ENCODE measurements at places on chromosomes 12 and 14.

DNA sequence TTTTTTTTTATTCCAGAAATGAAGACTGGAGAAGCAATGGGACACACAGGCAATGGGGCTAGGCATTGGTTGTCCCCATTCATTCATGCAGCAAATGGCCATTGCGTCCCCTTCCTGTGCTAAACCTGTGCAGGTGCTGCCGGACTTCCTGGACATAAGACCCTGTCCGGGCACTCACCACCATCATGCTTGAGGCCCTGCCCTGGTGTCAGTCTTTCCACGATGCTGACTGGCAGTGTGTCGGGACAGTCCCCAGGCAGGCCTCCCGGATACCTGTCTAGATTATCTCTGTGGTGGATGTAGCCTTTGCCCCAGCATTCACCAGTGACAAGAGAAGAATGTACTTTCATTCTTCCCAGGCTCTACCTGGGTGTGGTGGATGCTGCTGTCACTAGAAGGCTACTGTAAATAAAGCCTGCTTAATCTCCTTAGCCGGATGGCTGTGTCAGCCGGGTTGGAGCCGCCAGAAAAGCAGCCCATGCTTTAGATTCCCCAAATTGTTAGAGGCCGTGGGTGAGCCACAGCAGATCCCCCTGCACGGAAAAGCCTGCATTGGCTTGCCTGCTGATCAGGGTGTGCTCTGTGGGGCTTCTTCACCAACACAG, 94.5 kb upstream of the PARP11 start:
- DNase-seq: no peak

DNA sequence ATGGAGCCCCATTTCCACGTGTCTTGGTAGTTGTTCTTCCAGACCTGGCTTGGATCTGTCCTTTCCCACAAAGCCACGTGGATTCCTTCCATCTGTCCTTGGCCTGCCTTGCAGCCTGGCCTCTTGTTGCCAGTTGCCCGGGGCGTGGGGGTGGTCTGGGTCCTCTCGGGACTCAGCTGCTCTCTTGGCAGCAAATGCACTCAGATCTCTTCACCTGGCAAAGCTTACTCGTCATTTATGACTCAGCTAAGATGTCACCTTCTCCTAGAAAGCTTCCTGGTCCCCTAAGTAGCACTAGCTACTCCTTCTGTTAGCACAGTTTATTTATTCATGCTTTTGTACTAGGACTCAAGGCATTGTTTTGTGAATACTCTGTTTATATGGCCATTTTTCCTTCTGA, 13.6 kb downstream of the PLEKHG3 start:
- no peak for DNase-seq

DNA sequence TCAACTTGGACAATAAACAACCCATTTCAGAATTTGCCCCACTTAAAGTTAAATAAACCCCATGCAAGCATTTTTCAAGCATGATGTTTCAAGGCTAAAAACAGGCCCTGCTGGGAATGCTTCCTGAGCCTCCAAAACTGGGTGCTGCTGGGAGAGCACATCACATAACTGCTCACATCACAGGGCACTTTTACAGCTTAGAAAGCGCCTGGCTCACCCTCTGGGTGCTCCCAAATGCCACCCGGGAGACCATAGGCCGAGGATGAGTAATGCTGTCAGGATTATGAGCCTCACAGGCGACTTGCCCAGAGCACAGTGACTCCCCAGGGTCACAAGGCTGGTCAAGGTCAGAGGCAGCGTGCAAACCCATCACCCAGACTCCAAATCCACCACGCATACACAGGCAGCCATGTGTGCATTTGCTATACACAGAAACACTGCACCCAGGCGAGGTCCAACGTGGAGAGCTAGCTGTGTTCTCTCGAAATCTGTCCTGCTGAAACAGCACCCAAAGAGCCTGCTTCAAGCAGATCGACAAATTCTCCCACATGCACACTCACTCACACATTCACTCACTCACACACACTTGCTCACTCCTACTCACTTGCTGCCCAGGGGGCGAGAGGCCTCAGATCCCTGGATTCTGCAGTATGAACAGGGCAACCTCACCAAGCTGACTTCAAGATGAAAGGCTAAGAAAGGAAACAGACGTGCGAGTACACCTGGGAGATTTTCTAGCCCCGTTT, 58.7 kb downstream of the ITPK1 start:
- DNase-seq: no peak

DNA sequence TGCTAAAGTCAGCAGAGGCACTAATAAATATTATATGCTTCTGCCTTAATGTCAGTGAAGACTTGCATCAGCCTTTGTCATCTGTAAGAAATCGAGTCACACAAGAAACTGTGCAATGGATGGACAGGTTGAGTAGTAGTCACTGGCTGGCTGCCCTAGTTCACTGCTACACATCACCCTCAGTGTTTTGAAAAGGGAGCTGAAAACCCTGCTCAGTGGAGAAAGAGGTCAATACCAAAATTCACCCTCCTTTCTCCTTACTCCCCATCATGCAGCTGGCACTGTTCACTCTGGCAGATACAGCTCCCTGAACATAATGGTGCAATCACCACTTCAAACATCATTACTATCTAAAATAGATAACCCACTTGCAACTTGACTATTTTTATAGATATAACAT, 6.6 kb downstream of the ANKS1B start:
- DNase-seq: no peak

DNA sequence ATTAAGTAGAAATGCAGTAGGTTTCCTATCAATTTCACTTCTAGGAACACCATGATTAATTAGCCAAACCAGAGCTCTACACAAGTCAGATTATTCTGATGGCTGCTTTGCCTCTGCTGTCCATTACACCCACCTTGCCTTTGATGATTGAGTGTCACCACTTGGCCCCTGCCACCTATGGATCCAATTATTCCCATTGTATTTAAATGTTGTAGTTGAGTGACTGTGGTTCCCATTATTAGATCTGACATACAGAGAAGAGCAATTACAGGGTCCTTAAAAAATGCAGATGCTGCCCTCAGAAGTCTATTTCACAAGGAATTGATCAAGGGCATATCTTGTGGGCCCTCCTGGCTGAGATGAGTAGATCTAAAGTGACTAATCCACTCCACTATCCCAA, 39.5 kb upstream of the SLC38A4 start:
- no peak for DNase-seq

- no peak for DNase-seq
These were observed 4.2 kb downstream of the TBK1 start for GRCh38 chr12:64456119-64456518.

DNA sequence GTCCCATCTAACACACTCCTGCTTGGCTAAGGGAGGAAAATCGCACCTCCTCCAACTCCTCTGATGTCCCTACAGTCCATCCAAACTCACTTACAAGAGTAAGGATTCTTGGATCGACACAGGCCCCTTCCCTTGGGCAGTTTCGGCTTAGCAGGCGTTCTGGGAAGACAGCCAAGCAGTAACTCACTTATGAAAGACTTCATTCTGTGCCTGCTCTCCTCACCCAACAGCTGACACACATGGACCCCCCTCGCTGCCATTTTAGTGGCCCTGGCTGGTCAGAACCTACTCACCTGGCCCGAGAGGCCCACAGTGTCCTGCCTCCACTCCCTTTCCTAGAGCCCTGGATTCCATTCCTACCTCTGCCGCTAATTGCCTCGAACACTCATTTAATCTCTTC, 52.3 kb upstream of the BCL2L14 start:
- no peak for DNase-seq

- no peak for DNase-seq
These were observed 12.8 kb upstream of the BMAL2 start for GRCh38 chr12:27319848-27320247.

DNA sequence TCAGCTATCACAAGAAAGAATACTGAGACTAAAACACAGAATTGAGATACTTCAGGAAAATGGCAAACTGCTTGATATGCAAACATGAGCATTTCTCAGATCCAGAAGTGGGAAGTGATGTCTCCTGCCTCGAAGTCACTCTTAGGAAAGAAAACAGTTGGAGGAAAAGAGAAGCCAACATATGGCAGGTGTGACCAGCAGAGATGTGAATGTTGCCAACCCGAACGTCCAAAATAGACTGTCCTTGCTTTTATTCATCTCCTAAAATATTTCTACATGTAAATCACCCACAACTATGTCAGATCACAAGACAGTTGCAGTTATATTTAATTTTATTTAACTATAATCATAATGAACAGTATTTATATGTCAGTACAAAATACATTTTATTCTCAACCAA, 687.6 kb downstream of the GALC start:
- DNase-seq: no peak

GRCh38 chr12:80404629-80405028, 39.4 kb upstream of the PTPRQ start:
- DNase-seq: no peak

DNA sequence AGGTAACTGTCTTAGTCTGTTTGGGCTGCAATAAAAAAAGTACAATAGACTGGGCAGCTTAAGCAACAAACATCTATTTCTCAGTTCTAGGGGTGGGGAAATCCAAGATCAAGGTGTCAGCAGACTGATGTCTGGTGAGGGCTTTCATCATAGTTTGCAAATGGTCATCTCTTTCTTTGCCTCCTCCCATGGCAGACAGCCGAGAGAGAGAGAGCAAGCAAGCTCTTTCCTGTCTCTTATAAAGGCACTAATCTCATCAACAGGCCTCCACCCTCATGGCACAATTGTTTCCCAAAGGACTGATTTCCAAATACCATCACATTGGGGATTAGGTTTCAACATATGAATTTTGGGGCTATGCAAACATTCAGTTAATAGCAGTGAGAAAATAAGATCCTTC, 445.6 kb upstream of the FLRT2 start:
- DNase-seq: no peak

DNA sequence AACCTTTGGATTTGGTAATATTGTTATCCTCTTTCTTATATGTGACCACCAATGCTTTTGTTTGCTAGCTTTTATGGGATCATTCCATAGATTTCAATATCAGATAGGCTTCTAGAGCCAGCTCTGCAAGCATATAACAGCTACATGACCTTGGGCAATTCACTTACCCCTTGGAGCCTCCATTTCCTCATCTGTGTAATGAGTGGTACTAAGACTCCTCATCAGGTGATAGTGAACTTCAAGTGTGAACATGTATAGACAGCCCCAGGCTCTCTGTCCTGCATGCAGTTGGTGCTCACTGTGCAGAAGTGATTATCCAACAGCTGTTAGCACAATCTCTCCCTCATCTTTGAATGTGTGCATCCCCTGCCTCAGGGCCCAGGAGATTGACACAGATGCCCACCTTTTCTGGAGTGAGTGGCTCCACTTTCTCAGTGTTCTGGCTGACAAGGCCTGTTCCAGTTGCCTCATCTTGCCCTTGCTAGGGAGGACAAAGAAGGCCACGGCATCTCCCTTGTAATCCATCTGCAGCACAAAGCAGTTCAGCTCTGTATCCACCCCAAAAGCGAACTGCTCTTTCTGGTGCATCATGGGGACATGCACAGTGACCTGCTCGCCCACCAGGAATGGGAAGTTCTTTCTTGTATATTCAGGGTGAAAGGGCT, 9.2 kb downstream of the SERPINA9 start:
- no peak for DNase-seq

DNA sequence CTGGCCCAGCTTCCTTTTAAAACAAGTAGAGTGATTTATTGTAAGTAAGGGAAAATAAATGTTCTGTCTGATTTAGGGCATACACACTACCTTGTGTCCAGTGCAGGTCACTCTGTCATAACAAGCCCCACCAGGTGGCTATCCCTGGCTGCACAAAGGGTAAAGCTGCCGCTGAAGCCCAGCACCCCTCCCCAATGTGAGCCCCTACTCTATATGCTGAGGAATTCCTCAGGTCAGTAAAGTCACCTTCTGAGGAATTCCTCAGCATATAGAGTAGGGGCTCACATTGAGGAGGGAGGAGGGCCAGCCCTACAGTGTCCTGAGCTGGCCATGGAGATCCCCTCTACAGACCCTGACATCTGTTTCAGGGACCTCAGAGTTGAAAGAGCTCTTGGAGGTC, 67.2 kb downstream of the TBC1D30 start:
- DNase-seq: no peak

DNA sequence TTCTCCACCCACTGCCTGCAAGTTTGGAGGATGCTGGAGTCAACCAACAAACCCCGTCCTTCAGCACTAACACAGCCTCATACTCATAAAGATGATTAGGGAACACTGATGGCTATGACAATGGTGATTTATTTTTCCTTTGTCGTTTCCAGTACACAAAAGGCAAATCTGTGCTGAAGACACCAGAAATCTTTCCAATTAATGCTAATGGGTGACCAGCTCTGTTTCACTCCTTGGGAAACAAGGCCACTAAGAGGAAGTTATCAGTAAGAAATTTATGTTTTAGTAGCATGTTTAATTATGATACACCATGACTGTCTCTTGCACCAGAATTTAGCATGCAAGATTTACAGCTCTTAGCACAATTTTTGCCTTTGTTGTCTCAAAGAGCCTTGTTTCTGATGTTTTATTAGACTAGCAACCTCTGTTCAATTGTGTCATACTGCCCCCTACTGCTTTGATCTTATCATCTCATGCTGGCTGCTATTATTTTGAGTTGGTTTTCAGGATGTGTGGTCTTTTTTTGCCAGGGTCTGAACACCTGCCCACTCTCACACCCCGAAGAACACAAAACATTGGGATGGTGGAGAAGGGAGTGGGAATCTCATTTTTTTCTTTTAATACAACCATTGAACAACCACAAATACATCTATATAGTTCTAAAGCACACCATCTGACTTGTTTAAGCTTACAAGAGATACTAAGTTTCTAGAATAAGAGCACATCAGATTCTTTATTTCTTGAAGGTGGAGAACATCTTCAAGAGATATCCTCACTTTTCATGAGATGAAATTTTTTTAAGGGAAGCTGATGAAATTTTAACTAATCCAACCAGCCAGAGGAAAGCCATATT, 160.9 kb downstream of the SPTSSA start:
- no peak for DNase-seq

DNA sequence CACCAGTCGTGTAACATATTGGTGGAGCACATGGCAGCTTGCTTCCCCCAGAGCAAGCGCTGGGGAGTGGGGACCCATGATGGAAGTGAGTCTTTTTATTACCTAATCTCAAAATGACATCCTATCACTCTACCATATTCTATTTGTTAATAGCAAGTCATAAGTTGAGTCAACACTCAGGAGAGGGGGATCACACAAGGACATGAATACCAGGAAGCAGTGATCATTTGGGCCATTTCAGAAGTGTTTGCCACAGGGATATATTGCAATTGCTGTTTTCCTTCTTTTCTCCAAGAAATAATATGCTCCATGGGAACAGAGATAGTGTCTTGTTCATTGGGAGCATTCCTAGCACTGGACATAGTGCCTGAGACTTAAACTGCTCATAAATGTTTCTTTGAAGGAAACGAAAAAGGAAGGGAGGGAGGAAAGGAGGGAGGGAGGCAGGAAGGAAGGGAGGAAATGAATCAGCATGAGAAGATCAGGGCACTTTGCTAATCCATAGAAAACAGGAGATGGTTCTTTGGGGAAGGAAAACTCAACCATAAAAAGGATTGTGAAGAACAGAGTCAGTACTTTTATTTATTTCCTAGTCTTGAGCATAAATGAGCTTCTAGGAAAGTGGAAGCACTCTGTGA, 39.2 kb upstream of the EEA1 start:
- DNase-seq: no peak

GRCh38 chr12:95787274-95787818, 3.2 kb downstream of the NTN4 start:
- no peak for DNase-seq

All from CD4-positive, alpha-beta T cell treated with Interleukin-6 for 4 hours (primary cell).